NB4 (cell line): ENCODE measurements at places on chromosomes 3 and 15.

- DNase-seq, result no peak
Observed at GRCh38 chr15:56968256-56968655, 49.8 kb downstream of the TCF12 start.

- DNase-seq, result no peak
Observed at GRCh38 chr3:196219970-196220311, 3.6 kb downstream of the SLC51A start.

DNA sequence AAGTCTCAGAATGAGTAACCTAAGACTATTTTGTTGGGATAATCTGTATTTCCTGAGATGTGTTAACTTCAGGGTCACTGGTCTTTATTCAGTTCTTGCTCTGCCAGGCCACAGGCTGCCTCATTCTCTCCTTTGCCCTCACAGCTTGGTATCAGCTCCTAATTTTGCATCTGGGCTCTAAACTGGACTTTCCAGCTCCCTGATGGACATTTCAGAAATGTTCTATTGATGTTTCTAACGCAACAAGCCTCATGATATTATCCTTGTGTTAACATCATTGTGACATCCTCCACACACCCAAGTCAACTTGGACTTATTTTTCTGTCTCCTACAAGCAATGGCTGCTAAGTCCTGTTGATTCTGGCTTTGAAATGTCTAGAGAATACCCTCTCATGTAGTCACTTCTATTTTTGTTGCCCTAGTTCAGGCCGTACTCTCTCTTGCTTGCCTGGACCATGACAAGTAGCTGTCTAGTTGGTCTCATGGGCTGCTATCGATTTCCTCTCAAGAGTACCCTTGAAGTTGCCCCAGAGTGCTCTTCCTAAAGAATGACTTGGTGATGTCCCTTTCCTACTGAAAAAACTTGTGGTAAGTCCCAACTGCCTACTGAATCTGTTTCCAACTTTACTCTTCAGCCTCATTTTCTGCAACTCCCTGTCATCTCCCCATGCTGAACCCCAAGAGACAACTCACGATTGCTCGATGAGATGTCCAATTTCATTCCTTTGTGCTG is 52.7 kb downstream of the CHST2 start:
- peak; percentile 9 for DNase-seq

GRCh38 chr3:85760342-85760741 is 801.6 kb downstream of the CADM2 start:
- no peak for DNase-seq

- no peak for DNase-seq
Observed at GRCh38 chr3:182244222-182244971, 532.7 kb downstream of the SOX2 start.

DNA sequence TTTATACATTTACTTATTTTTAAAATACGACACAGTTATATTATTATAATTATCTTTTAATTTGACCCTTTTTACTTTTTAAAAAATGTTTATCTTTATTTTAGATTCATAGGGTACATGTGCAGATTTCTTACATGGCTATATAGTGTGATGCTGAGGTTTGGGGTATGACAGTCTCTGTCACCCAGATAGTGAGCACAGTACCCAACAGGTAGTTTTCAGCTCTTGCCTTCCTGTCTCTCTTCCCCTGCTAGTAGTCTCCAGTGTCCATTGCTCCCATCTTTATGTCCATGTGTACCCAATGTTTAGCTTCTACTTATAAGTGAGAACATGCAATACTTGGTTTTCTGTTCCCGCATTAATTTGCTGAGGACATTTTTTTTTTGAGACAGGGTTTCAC is 21.8 kb upstream of the KCNMB2 start:
- no peak for DNase-seq

GRCh38 chr3:25508901-25509300 is 80.8 kb downstream of the RARB start:
- DNase-seq, result no peak

GRCh38 chr3:73327052-73327451 is 265.6 kb downstream of the EBLN2 start:
- no peak for DNase-seq

DNA sequence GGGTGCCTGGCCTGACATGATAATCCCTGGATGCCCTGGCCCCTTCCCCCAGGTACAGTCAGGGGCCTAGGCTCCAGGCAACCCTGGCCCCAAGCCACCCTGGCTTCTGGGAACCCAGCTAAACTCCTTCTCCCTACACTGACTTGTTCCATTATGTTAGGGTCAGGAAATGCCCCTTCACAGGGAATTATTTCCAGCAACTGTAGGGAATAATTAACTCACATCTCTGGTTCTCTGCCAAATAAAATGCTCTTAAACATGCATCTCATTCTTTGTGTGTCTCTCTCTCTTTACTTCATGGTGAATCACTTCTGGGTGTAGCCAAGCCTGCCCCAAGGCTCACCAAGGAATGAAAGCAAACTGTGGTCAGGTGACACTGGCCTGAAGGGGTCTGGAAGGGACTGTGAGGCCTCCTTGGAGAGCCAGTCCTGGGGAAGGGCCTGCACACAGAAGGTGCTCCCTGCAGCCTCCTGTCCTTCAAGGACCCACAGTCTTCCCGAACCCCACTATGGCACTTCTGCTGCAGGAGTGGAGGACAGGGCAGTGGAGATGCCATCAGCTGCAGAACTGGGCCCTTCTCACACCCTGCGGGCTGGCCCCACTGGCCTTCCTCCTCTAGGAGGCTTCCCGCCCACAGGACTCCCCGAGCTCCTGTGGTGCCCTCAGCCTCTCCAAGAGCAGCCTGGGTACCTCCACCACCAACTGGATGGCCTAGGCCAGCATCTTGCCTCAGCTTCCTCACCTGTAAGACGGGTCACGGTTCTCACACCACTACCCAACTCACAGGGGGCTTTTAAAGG is 17.6 kb downstream of the TKT start:
- no peak for DNase-seq

DNA sequence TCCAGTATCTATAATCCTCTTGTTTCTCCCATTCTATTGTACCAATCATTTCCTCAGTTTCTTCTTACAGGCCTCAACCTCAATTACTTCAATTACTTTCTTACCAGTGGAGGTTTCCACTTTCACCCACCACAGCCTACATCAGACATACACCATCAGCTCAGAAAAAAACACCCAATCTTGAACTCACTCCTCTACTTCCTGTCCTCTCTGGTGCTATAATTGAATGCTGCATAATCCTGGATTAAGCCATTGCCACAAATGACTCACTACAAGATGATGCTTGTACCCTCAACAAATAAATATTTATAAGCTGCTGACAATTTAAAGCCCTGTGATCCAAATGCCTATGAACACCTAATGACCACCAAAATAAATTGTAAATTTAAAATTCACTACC is 18.5 kb downstream of the RYK start:
- DNase-seq, result peak; percentile 40

DNA sequence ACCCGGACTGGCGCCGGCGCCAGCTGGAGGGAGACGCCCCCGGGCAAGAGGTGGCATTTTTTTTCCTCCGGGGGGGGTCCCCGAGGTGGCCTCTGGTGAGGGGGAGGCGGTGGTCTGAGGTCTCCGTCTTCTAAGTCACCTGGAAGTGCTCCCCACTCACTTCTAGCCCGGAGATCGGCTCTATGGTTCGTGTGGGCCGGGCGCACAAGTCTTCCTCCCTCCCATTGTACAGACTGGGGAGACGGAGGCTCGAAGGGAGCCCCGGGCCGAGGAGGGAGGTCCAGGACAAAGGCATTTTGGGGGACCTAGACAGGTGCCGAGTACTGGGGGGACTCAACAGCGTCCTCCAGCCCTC is 4.4 kb downstream of the GATA2 start:
- no peak for DNase-seq

DNA sequence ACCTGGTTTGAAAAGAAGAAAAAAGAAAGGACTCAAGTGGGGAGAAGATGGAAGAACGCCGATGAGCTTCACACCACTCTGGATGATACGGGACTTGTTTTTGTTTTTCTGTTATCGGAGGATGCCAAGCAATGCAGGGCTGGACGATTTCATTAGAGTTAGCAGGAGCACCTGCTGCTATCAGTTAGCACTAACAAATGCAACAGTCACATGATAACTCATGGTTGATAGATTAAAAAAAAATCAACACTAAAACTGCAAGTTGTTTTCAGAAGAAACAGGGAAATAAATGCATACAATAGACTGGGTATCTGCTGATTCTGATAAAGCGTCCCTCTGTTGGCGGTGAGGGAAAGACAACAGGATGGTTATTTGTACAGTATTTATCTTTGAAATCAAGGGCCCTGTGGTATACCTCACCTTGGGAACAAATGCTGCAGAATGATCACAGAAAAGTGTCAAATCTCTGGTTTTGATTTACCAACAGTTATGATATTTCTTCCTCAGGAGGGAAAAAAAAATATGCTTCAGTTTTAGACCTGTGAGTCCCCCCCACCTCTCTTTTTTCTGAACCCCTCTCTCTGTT is 575.1 kb downstream of the FOXP1 start:
- no peak for DNase-seq

DNA sequence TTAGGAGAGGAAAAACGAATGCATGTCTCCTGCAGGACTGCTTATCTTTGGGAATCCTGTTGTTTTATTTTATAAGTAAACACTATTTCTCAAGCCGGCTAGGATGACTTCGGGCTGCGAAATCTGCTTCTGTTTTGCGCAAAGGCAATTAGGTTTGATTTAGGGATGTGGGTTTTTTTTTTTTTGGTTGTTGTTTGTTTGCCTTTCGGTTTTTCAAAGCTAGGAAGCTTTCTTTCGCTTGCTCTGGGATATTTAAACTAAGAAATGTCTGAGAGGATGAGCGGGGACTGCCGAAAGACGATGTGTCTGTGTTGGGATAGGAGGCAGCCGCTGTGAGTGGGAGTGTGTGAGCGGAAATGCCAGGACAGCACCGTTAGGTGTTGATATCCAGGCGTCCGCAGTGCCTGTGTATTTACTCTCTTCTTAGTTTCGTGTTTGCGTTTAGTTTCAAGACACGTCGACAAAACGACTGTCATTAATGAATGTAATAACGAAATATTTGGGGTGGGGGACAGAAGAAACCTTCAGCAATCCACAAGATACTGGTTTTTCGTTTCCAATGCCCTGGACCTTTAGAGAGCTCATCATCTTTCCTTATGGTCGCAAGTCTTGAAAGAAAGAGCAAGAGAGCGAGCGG is 604 bp downstream of the ISL2 start:
- DNase-seq, result peak; percentile 84

GRCh38 chr3:111735243-111735758 is 123.8 kb upstream of the PHLDB2 start:
- no peak for DNase-seq

GRCh38 chr15:57364282-57365007 is 11.9 kb upstream of the CGNL1 start:
- peak; percentile 83 for DNase-seq

DNA sequence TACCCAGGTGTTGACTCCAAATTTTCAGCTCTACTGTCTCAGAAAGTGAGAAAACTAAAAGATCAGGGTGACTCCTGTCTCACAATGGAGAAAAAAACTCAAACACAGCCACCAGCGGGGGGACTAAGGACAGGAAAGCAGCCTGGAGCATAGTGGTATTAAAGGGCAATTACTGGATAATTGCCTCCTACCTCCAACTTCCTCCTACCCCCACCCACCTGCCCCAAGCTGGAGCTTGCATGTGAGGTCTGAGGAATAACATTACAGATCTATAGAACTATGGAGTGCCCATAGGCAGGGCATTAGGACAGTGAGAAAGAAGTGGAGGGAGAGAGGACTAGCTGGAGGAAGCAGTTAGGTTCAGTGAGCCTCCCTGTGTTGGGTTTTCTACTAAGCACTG is 2.7 kb upstream of the PCCB start:
- no peak for DNase-seq

- DNase-seq, result no peak
Observed at GRCh38 chr15:63385911-63386531, 4.4 kb upstream of the CA12 start.

- DNase-seq, result no peak
Observed at GRCh38 chr3:19540464-19540863, 392.2 kb downstream of the KCNH8 start.

DNA sequence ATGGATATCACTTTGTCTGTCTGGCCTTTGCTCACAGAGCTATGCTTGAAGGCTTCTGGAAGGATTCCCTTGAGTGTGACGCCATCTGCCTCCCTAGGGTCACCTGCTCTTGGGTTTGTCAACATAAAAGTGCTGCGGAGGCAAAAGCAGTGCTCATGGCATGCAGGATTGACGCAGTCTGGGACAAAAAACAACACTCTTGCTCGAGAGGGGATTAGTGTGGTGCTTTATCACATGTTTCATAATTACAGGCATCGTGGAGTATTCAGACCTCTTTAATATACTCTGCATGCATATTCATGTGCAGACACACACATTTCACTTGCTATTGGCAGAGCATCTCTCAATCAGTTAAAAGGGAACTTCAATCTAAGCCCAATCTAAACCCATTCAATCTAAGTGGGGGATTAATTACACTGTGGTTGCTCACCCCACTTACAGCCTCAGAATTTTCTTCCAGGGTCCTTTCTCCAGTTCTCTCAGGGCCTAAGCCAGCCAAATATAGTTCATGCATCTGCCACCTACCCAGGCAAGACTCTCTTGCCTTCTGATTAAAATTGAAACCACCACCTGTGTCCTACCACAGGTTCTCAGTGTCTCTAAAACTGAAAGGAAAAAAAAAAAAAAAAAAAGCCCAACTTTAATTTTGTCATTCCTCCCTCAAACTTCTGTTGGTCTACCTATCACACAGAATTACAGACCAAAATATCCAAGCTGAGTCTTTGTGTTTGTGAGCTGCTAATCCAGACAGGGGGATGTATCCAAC is 75.6 kb downstream of the BFSP2 start:
- DNase-seq, result no peak

- DNase-seq, result peak; percentile 53
Observed at GRCh38 chr3:33954956-33955355, 156.5 kb downstream of the PDCD6IP start.

DNA sequence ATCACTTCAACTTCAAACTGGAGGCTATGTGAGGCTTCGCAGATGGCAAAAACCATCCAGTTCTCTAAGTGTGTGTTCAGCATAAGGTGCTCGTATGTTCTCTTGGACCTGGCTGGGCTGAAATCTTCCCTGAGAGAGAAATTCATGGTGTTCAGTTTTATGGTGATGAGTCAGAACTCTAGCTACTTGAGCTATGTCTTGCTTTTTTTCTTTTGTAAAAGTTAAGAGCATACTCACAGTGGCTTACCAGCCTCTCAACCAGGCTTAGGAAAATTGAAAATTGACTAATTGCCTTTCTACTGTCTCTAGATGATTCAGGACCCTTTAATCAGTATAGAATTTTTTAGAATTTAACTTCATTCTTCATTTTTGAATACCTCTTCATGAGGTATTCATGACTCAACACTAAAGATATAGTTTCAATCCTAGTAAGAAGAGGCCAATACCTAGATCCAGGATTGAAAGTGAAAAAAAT is 617.5 kb downstream of the TBL1XR1 start:
- DNase-seq, result no peak

- no peak for DNase-seq
Observed at GRCh38 chr3:115655761-115656282, 32.5 kb downstream of the GAP43 start.

DNA sequence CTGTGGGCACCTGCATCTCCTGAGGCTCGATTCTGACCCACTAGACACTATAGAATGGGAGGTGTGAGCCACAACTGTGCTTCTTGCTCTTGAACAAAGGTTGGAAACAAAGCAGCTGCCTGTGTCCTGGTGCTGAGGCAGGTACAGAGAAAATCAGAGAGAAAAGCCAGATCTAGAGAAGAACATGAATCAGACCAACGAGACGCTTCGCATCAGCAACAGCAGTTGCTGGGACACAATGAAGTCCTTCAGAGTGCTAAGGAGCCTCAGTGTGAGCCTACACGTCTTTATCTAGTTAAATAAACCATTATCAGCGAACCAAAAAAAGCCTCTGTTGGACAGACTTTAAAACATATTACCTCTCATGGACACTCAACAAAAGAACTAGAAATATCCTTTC is 86.3 kb upstream of the MEX3B start:
- DNase-seq, result no peak
